ENCODE measurements at places on chromosomes 16 and 17.

DNA sequence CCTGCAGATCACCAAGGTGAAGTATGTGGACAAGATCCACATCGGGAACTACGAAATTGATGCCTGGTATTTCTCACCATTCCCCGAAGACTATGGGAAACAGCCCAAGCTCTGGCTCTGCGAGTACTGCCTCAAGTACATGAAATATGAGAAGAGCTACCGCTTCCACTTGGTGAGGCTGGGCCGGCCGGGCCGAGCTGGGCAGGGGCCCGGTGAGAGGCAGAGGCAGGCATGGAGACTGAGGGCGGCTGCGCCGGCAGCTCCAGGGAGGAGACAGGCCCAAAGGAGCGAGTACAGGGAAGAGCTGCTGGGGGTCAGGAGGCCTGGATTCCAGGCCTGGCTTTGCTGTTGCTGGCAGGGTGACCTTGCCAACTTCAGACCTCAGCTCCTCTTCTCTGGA is 8.3 kb downstream of the PRSS8 start:
- no peak overlapping the region for H3K4me3 ChIP-seq
- H3K27ac ChIP-seq = peak overlapping the region; percentile 98
- peaks cover 26% of the 10 kb centered on the region for H3K4me1 ChIP-seq
- DNase-seq = no peak
- no peaks in the 10 kb centered on the region for H3K27me3 ChIP-seq
- peaks cover 3% of the 10 kb centered on the region for H3K36me3 ChIP-seq

DNA sequence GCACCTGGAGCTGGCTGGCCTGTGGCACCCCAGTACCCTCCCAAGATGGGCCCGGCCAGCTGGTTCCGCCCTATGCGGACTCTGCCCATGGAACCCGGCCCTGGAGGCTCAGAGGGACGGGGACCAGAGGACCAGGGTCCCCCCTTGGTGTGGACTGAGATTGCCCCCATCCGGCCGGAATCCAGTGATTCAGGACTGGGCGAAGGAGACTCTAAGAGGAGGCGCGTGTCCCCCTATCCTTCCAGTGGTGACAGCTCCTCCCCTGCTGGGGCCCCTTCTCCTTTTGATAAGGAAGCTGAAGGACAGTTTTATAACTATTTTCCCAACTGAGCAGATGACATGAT is 12.0 kb downstream of the TBX21 start:
- no peaks in the 10 kb centered on the region for H3K4me1 ChIP-seq
- H3K27me3 ChIP-seq = peaks cover 4% of the 10 kb centered on the region
- DNase-seq = no peak
- no peak overlapping the region for H3K27ac ChIP-seq
- no peaks in the 10 kb centered on the region for H3K36me3 ChIP-seq

DNA sequence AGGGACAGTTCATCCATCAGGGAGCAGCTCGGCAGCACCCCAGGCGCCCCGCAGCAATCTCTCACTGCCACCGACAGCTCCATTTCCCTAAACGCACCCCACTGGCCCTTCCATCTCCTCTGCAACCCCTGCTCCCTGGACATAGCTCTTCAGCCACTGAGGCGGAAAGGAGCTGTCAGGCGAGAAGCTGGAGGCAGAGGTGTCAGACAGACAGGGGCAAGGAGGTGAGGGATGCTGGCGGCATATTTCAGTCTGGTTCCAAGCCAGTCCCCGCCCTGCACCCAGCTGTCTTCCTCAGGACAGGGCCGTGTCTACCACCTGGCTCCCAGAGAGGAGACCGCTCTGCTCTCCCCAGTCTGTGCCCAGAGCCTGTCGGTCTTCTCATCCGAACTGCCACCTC is 9.7 kb downstream of the ACLY start:
- DNase-seq = no peak
- H3K4me1 ChIP-seq = no peaks in the 10 kb centered on the region
- no peak overlapping the region for H3K4me3 ChIP-seq
- peaks cover 57% of the 10 kb centered on the region for H3K36me3 ChIP-seq

GRCh38 chr17:45750779-45751440 is 33.2 kb upstream of the CRHR1 start:
- H3K4me3 ChIP-seq = no peak overlapping the region
- no peaks in the 10 kb centered on the region for H3K27me3 ChIP-seq
- no peak overlapping the region for H3K27ac ChIP-seq

DNA sequence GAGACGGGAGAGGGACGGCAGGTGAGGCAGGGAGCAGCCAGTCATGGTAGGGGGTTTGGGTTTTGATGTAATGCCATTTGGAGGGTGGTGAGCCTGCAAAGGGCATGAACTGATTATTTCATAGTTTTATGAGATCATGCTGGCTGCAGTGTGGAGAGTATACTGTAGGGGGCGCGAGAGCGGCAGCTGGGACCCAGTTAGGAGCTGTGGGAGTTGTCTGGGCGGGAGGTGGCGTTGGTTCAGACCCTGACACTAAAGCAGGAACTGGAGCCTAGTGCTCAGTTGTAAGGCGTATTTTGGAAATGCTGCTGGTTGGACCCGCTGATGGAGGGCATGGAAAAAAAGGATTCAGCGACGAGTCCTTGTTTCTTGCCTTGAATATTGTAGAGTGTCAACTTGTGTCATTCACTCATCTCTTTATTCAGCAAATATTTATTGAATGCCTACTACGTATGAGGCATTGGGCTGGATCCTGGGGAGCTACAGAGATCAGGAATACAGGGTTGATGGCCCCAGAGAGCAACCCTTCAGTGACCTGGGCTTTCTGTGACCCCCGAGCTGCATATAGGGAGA is 23.7 kb upstream of the KDM8 start:
- peak; percentile 93 for DNase-seq
- H3K27me3 ChIP-seq = no peaks in the 10 kb centered on the region
- H3K4me3 ChIP-seq = no peak overlapping the region

- H3K27ac ChIP-seq = no peak overlapping the region
- no peaks in the 10 kb centered on the region for H3K4me1 ChIP-seq
- H3K36me3 ChIP-seq = no peaks in the 10 kb centered on the region
- no peak for DNase-seq
Measured at GRCh38 chr16:73129455-73129854, 81.5 kb upstream of the ZFHX3 start.

GRCh38 chr17:28270055-28270454 is 48.9 kb upstream of the TMEM97 start:
- no peaks in the 10 kb centered on the region for H3K27me3 ChIP-seq
- no peak for DNase-seq
- no peaks in the 10 kb centered on the region for H3K36me3 ChIP-seq
- no peak overlapping the region for H3K4me3 ChIP-seq
- no peak overlapping the region for H3K27ac ChIP-seq
- no peaks in the 10 kb centered on the region for H3K4me1 ChIP-seq

DNA sequence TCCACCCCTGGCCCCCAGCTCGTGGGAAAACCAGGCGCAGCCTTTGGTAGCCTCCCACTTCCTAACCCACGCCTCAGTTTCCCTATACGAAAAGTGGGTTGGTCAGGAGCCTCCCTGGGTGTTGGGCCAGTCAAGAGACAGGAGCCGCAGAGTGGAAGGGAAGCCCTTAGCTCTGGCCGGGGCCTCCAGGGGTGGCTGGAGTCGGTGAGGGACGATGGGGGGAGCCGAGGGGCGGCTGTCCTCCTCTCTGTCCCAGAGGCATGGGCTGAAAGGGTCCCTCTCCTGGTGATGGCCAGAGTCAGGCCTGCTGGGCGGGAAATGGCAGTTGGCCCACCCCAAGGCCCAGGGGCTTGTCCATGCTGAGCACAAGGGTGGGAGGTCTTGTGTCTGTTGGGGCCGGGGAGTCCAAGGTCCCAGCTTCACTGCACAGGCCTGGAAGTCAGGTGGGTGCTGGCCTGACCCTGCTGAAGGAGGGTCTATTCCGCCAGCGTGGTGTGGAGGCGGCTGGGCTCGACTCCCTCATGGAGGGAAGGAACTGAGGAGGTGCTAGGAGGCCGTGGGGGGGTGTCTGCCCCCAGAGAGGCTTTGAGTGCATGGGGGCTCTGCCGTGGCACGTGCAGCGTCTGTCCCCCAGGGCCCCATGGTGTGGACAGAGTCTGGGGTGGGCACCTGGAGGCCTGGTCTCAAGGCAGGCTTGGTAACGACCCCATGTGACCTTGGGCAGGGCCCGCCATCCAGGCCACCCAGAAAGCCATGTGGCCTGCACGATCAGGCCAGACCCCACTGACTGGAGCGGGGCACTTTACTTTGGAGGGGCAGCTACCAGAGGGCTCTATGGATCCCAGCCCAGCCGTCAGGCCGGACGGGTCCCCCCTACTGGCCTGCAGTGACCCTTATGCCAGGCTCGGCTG is 1.1 kb downstream of the SLC16A3 start:
- H3K36me3 ChIP-seq = no peaks in the 10 kb centered on the region
- H3K27me3 ChIP-seq = no peaks in the 10 kb centered on the region
- peak overlapping the region; percentile 64 for H3K4me3 ChIP-seq
- peak; percentile 42 for DNase-seq

DNA sequence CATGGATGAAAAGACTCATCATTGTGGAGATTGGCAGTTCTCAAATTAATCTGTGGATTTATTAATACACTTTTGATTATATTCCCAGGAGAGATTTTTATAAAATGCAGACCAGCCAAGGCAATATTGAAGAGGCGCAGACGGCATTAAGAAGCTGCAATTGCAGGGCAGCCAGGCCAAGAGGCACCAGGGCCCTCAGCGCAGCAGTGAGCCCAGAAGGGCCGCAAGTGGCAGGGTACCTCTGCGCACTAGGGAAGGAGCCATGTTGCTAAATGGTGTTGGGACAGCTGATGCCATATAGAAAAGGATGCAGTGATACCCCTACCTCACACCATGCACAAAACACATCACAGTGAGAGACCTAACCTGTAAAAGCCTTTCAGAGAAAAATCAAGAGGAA is 36.6 kb upstream of the CHMP6 start:
- no peaks in the 10 kb centered on the region for H3K36me3 ChIP-seq
- H3K4me3 ChIP-seq = no peak overlapping the region
- no peak overlapping the region for H3K27ac ChIP-seq

- H3K4me1 ChIP-seq = no peaks in the 10 kb centered on the region
- no peak overlapping the region for H3K4me3 ChIP-seq
- no peak overlapping the region for H3K27ac ChIP-seq
- H3K27me3 ChIP-seq = no peaks in the 10 kb centered on the region
- DNase-seq = no peak
- no peaks in the 10 kb centered on the region for H3K36me3 ChIP-seq
Measured at GRCh38 chr17:28154214-28154613, 111.7 kb downstream of the NLK start.

DNA sequence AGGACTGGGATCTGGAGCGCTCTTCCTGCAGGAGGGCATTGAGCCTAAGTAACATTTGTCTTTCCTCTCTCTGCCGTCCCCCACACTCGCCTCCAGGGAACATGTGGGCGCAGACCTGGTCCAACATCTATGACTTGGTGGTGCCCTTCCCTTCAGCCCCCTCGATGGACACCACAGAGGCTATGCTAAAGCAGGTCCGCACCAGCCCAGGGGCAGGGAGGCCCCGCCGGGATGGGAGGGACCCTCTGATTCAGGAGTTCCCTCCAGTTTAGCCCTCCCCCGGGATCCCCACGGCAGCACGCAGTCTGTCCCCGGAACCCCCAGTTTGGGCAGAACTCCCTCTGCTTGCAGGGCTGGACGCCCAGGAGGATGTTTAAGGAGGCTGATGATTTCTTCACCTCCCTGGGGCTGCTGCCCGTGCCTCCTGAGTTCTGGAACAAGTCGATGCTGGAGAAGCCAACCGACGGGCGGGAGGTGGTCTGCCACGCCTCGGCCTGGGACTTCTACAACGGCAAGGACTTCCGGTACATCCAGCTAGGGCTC is 14.1 kb downstream of the ACE start:
- H3K27me3 ChIP-seq = no peaks in the 10 kb centered on the region
- H3K4me3 ChIP-seq = no peak overlapping the region
- DNase-seq = no peak
- no peaks in the 10 kb centered on the region for H3K36me3 ChIP-seq
- H3K4me1 ChIP-seq = no peaks in the 10 kb centered on the region

- no peak overlapping the region for H3K4me3 ChIP-seq
- DNase-seq = no peak
- no peaks in the 10 kb centered on the region for H3K36me3 ChIP-seq
Measured at GRCh38 chr17:68903286-68903685, 51.9 kb downstream of the ABCA8 start.

- H3K36me3 ChIP-seq = peaks cover 4% of the 10 kb centered on the region
- H3K4me3 ChIP-seq = no peak overlapping the region
- H3K27ac ChIP-seq = peak overlapping the region; percentile 47
- DNase-seq = no peak
- H3K27me3 ChIP-seq = no peaks in the 10 kb centered on the region
Measured at GRCh38 chr16:57039148-57039812, 49.9 kb downstream of the NLRC5 start.

DNA sequence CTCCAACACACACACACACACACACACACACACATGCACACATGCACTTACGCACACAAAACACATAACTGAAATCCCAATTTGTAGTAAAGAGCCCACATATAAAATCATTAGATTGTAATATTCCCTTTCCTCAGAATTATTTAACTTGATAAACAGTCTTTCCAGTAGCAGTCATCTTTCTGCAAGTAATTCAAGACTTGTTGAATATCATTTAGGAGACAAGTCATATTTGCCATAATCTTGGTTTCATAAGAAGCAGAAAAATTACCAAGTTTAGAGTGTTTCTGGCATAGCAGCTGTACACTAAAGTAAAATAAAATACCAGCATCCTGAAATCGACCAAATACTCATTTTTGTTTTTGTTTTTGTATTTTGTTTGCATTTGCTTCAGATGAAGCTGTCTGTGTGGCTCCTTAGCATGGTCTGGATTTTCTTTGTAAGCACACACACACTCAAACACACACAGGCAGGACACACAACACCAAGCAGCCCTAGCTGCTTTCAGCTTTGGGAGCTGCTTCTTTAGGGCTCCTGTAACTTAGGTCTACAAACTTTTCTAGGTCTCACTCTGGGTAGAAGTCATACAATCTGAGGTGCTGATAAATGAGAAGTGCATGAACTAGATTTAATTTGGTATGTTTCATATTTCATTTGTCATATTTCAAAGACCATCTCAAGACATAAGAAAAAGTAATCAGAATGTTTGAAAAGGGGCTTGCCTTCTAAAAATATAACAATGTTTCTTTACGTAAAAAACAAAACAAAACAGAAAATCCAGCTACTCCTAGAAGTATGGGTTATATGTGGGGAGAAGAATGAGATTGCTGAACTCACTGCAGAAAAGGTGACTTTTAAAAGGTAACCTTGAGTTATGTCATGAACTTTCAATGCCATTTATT is 3.0 kb downstream of the SALL1 start:
- no peak for DNase-seq
- no peaks in the 10 kb centered on the region for H3K4me1 ChIP-seq
- H3K27me3 ChIP-seq = peaks cover 38% of the 10 kb centered on the region
- H3K4me3 ChIP-seq = no peak overlapping the region

Data from colonic mucosa (tissue), 4 donors.